ENCODE measurements at places on chromosomes 2 and 18. TPM values are rescaled to one million over a fixed set of nuclear protein-coding genes. Genes with fewer than 3 reads are reported as not detected.
A peak's percentile ranks its signal among the peaks of the same experiment; 100 is the strongest.

DNA sequence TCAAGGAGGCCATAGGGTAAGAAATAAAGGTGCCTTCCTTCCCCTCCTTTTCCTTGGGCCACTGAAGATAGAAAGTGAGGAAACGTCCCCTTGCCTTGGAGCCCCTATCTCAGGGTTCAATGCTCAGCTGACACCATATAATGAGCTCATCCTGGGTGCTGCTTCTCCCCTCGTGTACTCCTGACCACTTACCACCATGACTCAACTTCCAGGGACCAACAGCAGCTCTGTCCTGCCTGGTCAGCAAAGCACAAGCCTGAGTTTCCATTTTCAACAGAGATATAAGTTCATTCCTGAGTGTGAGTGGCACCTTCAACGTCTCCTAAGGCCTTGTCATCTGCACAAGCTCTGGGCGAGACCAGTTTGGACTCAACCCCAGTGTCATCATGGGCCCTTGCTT, 151.2 kb downstream of the CAPN13 start:
- DNase-seq, result no peak

- no peak for DNase-seq
Observed at GRCh38 chr2:174062934-174063333, 97.8 kb upstream of the SP3 start.

The RNF125 gene
- 1.6 TPM for total RNA-seq

The OLA1 gene
- 93.5 TPM for total RNA-seq

DNA sequence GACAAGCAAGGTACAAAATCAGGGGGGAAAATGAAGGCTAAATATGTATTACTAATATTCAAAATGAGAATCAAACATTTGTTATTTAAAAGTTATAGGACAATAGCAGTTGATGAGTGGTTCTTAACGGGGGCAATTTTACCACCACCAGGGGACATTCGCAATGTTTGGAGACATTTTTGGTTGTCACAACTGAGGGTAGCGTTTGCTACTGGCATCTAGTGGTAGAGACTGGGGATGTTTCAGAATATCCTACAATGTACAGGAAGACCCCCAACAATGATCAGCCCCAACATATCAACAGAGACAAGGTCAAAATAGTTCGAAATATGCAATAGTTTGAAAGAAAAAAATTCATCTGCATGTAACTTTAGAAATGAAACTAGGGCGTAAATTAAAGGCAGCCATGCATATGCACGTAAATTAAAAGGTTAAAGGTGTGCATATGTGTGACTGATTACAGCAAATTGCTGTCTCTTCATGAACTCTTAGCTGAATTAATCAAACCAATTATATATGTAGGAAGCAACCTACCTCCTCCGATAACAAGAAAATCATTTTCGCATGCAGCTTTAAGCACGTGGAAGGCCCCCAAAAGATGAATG, 61.2 kb upstream of the CUL3 start:
- DNase-seq, result no peak

- peak; percentile 20 for DNase-seq
Observed at GRCh38 chr2:158179660-158180059, 78.0 kb downstream of the UPP2 start.

The ASXL3 gene
- total RNA-seq, result 0.47 TPM

GRCh38 chr2:74714691-74715080, 60.6 kb downstream of the SEMA4F start:
- DNase-seq, result no peak

GRCh38 chr18:8773980-8774379, 68.6 kb downstream of the MTCL1 start:
- DNase-seq, result no peak

GRCh38 chr2:133255360-133255759, 312.9 kb downstream of the NCKAP5 start:
- no peak for DNase-seq

- DNase-seq, result no peak
Observed at GRCh38 chr2:133768658-133769435, 200.6 kb upstream of the NCKAP5 start.

The CDK15 gene
- 1.6 TPM for total RNA-seq

- no peak for DNase-seq
Observed at GRCh38 chr2:157443090-157443489, 799 bp downstream of the CYTIP start.

- no peak for DNase-seq
Observed at GRCh38 chr2:168801961-168802858, at the start of gene NOSTRIN. TSS of gene NOSTRIN (plus strand) at chr2:168802637. CDS start at chr2:168802647, 10 bp downstream.

DNA sequence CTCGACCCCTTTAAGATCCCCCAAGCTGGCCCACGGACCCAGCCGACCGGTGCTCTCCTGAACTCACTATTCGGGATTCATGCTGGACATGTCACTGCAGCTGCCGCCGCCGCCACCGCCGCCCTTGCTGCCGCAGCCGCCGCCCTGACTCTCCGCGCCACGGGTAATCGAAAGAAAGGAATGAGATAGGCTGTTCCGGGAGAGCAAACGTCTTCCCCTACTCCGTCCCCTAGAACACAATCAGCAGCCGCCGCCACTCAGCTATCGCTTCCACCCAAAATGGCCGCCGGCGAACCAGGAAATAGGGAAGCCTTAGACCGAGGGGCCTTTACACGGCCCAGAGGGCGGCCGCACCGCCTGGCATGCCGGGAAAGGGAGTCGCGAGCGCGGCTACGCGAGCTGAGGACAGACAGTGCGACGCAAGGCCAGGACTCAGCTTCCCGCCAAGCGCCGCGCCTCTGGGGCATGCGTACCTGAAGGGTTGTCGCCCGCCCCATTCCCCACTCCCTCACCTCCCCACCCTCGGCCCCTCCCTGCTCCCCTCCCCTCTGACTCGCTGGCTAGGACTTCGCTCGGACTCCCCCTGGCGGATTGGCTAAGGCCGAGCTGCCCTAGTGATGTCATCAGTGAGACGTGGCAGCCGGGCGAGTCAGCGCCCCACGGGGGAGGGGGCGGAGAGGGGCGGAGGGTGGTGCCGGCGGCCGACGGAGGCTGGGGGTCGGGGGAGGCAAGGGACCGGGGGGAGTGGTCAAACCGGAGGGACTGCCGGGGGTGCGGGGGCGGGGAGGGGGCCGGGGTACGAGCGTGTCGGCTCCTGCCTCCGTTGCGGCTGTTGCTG, at the start of gene RAB1A:
RAB1A (minus strand) TSS at position 281 of the 838 bp plus-strand sequence; CDS start at position 90, 191 bp downstream.
- peak; percentile 91 for DNase-seq

The GPR45 gene
- total RNA-seq, result not detected

GRCh38 chr2:184628051-184628450, 29.7 kb downstream of the ZNF804A start:
- no peak for DNase-seq

DNA sequence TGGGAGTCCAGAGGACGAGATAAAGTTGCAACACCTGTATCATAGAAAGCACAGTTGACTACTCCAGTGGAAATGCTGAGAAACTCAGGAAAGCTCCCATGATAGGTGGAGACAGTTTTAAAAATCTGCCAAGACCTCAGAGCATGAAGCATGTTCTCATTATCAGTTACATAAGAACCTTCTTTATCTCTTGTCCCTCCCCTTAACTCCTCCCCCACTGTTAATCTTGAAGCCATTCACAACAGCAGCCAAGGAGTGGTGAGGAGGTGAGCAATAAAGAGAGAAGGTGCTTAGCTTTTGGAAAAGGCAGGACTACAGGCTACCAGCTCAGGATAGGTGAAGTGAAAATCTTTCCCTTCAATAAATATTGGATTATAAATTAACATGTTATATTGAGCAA, 657.9 kb downstream of the NYAP2 start:
- DNase-seq, result no peak

The ANKRD53 gene
- 0.34 TPM for total RNA-seq

GRCh38 chr2:75564026-75564688, 3.4 kb upstream of the EVA1A start:
- no peak for DNase-seq

DNA sequence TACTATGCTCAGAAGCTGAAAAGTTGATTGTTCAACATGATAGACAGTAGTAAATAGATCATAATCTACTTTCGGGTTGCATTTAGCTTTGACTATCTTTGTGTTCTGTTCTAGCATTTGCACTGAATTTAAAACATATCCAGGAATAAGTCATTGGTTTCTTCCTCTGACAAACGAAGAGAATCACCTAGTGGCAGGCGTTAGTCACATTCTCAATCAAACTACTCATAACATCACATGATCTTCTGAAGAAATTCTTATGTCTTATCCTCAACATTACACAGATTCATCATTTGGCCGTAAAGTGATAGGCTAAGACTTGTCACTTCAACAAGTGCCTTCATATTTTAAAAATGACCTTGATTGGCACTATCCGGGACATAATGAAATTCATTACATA, 63.6 kb upstream of the TTC21B start:
- DNase-seq, result no peak

The HOXD10 gene
- total RNA-seq, result 2.0 TPM

GRCh38 chr2:46545015-46545839, 65.9 kb downstream of the TMEM247 start:
- DNase-seq, result no peak

DNA sequence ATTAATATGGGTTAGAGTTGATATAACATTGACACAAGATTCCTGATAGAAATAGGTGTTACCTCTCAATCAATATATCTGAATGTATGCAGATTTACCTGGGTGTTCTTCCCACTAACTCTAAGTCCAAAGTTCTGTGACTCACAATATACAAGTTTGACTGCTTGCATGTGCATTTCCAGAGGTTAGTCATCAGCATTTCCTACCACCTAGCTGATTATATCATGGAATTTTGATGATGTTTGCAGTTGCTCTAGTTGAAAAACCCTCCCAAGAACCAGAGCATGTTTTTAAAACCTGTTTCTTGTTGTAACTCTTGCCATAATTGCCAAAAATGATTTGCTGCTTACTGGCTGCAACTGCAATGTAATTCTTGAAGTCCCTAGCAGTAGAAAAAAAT, 15.0 kb upstream of the DSG1 start:
- DNase-seq, result no peak

DNA sequence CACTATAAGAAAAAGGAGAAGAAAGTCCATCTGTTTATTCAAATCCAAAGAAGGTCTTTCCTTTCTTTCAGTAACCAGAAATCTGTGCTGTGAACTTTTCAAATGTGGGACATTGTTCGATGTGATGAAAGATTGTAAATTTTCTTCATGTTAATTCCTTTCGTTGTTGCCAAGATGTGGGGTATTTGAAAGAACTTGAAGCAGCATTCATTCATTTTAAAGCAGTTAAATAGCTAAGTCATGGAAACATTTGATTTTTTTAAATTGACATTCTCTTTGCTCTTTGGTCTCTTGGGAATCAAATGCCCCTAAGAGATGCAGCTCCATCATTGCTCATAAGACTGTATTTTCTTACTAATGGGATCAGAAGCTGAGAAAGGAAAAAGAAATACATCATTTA, 93.7 kb upstream of the EHBP1 start:
- no peak for DNase-seq

The PREPL gene
- total RNA-seq, result 28.8 TPM

DNA sequence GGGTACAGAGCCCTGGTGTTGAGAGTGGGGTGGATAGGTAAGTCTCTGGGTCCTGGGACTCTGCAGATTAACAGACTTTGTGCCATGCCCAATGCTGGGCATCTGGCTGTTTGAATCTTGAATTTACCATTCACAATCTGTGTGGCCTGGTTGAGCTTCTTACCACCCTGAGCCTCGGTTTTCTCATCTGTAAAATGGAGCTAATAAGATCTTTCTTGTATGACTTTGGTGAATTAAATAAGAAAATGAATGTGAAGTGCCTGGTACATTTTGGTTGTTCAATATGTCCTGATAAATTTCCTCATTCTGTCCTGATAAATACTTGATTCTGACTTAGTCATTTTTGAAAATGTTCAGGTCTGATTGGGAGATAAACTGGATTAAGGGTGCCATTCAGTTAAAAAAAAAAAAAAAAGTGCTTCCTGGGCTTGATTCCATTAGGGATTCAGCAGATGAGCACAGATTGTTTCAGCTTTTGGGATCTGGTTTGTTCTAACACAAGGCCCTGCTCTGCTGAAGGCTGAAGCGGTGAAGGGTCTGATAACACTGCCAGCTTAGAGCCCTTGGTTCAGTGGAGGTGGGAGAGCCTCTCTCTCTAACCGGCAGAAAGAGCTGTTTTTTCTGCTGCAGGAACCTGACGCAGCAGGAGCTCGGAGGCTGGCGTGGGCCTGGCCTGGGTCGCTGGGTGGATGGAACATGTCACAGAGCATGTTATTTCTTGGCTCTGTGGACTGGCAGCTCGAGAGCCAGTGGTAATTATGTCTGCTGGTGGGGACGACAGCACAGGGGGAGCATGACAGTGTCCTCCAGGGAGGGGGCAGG, 84.5 kb upstream of the MCFD2 start:
- DNase-seq, result no peak

The PAX3 gene
- not detected for total RNA-seq

- DNase-seq, result no peak
Observed at GRCh38 chr18:68262690-68263294, 452.1 kb downstream of the TMX3 start.

GRCh38 chr2:137115081-137115794, 349.9 kb downstream of the THSD7B start:
- DNase-seq, result no peak

The TMEFF2 gene
- total RNA-seq, result not detected

- no peak for DNase-seq
Observed at GRCh38 chr18:11506856-11507255, 102.5 kb upstream of the SLC35G4 start.

DNA sequence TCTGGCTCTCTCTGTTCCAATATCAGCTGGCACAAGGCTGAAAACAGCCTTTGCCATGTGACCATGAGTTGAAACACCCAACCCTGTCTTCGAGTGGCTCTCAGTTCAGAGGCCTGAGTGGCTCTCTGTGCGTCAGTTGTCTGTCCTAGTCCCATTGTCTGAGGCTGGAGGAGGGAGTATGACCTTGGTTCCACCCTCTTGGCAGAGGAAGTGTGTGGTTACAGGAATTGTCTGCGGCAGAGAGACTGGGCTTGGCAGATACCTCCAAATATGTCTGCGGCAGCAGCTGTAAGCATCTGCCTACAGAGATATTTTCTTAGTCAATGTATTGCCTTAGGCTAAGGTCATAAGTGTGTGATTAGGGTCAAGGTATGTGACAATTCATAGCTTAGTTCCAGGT, 32.6 kb downstream of the CNGA3 start:
- DNase-seq, result no peak

- DNase-seq, result no peak
Observed at GRCh38 chr2:144421606-144422510, 98.1 kb downstream of the ZEB2 start.

GRCh38 chr18:74395648-74396154, 61.4 kb downstream of the DIPK1C start:
- DNase-seq, result no peak

The CHRNG gene
- not detected for total RNA-seq

GRCh38 chr2:17878281-17879136, at the start of gene KCNS3:
TSS of gene KCNS3 (plus strand) at chr2:17878667. CDS start at chr2:17931009, 52,342 bp downstream.
- DNase-seq, result no peak
